ENCODE measurements at places on chromosomes 16 and 17. TPM values are rescaled to one million over a fixed set of nuclear protein-coding genes. Genes with fewer than 3 reads are reported as not detected.

DNA sequence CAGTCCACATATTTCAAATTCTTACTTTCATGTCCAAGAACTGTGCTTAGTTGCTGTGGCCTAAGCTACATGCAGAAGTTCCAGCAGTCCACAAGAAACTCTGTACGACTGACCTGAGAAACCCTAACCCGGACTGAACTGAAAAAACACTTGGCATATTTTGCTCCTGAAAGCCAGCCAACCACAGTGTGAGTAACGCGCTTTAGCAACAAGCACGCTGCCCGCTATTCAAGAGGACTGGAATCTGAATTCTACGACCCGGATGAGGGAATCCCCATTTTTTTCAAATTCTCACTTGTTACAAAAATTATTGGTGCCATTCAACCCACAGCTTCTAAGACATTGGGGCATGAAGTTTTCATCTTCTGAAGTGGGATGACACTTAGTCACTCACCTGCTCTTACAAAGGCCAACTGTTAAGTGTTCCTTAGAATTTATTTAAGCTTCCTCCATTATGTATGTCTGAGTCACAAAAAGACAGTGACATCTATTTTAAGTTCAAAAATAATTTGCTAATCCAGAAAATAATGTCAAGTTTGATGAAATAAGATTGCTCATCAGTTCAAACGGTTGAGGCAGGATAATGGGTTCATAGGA lies 78.7 kb downstream of the CDYL2 start:
- peak; percentile 18 for DNase-seq
- no peak overlapping the region for H3K4me3 ChIP-seq
- H3K27me3 ChIP-seq = no peaks in the 10 kb centered on the region
- H3K36me3 ChIP-seq = no peaks in the 10 kb centered on the region
- no peaks in the 10 kb centered on the region for H3K4me1 ChIP-seq
- H3K27ac ChIP-seq = no peak overlapping the region

EFNB3 gene
- polyA plus RNA-seq = 10.6 TPM

GRCh38 chr17:57275071-57275764 lies 18.9 kb downstream of the MSI2 start:
- H3K36me3 ChIP-seq = no peaks in the 10 kb centered on the region
- H3K27ac ChIP-seq = peak overlapping the region; percentile 55
- H3K4me1 ChIP-seq = peaks cover 24% of the 10 kb centered on the region
- H3K27me3 ChIP-seq = no peaks in the 10 kb centered on the region

DNA sequence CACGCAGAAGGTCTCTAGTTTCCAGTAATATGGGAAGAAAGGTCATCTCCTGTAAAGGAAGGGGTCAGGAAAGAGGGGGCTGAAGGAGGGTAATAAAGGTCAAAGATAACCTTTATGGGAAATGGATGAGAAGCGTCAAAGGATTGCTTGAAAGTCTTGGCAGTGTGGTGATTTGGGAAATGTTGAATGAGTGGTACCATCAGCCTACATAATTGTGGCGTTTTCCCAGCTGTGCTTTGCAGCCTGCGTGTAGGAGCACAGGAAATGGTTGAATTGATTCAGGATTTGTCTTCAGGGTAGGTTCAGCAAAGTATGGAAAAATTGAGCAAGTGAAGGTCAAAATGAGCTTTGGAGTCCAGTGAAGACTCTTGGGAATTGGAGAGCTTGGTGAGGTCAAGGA lies 115.8 kb upstream of the NOL11 start:
- DNase-seq = no peak
- no peaks in the 10 kb centered on the region for H3K4me1 ChIP-seq
- no peaks in the 10 kb centered on the region for H3K36me3 ChIP-seq
- no peak overlapping the region for H3K4me3 ChIP-seq

PDILT gene
- polyA plus RNA-seq = not detected

SLC16A6 gene
- 0.06 TPM for polyA plus RNA-seq

PSMB10 gene
- polyA plus RNA-seq = 48.7 TPM

GRCh38 chr16:3842994-3843393 lies 37.5 kb downstream of the CREBBP start:
- no peaks in the 10 kb centered on the region for H3K27me3 ChIP-seq
- no peak for DNase-seq
- H3K27ac ChIP-seq = peak overlapping the region; percentile 23
- no peak overlapping the region for H3K4me3 ChIP-seq
- H3K36me3 ChIP-seq = no peaks in the 10 kb centered on the region

DNA sequence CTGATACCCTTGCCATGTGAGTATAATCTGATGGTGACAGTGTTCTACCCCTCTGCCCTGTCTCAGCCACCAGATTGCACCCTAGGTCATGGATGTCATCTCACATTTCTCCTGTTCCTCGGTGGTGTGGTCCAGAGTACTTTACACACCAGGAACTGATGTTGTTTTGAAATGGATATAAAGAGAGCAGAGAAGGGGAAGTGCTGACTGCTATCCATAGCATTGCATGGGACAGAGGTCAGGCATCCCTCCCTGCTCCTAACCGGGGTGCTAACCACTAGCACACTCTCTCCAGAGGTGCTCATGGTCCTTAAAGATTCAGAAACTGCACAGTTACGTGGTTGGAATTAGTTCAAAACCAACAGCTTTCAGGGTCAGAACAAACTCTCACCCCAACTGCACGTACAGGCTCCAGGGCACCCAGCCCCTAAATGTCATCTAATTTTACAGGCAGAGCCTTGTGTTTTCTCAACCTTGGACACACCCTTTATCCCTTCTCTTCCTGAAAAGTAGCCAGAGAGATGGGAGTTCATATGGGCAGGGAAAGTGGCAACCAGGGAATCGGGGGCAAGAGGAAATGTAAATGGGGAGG lies 16.3 kb downstream of the TTLL6 start:
- no peaks in the 10 kb centered on the region for H3K27me3 ChIP-seq
- DNase-seq = no peak
- H3K4me1 ChIP-seq = peaks cover 14% of the 10 kb centered on the region
- no peak overlapping the region for H3K27ac ChIP-seq

MMP28 gene
- polyA plus RNA-seq = 10.8 TPM

DNA sequence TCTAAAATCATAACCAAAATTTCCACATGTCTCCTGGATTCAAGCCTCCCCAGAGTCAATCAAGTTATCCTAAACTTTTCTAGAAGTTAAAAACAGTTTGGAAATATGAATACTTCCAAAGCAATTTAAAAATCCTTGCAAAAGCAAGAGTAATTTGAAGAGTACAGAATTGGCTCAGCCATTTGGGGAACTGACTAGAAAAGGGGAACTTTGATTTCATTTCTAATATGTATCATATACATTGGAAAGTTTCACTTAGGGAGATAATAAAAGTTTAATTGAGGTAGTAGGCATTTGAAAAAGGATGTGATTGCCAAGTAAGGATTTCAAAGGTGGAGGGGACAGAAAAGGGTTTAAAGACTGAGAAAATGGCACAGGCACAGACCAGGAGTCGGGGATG lies 9.0 kb upstream of the SLFN12L start:
- no peak for DNase-seq
- no peak overlapping the region for H3K27ac ChIP-seq
- no peaks in the 10 kb centered on the region for H3K4me1 ChIP-seq
- no peaks in the 10 kb centered on the region for H3K36me3 ChIP-seq

GRCh38 chr16:54284319-54284930 lies 2.2 kb downstream of the IRX3 start:
- peak; percentile 66 for DNase-seq
- peaks cover 82% of the 10 kb centered on the region for H3K27me3 ChIP-seq
- H3K36me3 ChIP-seq = no peaks in the 10 kb centered on the region
- peaks cover 42% of the 10 kb centered on the region for H3K4me1 ChIP-seq
- no peak overlapping the region for H3K27ac ChIP-seq
- H3K4me3 ChIP-seq = peak overlapping the region; percentile 24

DNA sequence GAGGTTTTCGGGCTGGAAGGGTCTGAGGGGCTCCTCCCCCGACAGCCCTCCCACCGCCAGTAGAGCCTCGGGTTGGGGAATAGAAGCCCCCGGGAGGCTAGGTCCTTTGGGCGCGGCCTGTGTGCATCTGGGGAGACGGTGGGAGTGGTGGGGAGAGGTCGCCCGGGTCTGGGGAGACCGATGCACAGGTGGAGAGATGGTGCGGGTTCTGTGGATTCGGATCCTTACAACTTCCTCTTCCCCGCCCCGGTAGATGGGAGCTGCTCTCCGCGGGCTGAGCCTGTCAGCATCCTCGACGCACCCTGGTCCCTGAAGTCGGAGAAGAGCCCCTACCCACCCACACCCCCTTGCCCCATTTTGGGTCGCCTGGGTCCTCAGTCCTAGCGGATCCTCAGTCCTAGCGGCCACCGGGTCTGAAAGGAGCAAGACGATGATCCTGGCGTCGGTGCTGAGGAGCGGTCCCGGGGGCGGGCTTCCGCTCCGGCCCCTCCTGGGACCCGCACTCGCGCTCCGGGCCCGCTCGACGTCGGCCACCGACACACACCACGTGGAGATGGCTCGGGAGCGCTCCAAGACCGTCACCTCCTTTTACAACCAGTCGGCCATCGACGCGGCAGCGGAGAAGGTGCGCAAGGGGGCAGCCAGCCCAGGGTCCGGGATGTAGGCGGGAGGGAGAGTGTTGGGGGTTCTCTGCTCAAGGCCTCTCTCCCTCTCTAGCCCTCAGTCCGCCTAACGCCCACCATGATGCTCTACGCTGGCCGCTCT lies 790 bp downstream of the BCKDK start:
- no peaks in the 10 kb centered on the region for H3K27me3 ChIP-seq
- H3K36me3 ChIP-seq = no peaks in the 10 kb centered on the region
- H3K27ac ChIP-seq = peak overlapping the region; percentile 69

- H3K27me3 ChIP-seq = no peaks in the 10 kb centered on the region
- H3K27ac ChIP-seq = no peak overlapping the region
- no peaks in the 10 kb centered on the region for H3K36me3 ChIP-seq
Observed at GRCh38 chr17:39186481-39187002, 10.9 kb downstream of the CACNB1 start.

SYT17 gene
- polyA plus RNA-seq = 7.3 TPM

DNA sequence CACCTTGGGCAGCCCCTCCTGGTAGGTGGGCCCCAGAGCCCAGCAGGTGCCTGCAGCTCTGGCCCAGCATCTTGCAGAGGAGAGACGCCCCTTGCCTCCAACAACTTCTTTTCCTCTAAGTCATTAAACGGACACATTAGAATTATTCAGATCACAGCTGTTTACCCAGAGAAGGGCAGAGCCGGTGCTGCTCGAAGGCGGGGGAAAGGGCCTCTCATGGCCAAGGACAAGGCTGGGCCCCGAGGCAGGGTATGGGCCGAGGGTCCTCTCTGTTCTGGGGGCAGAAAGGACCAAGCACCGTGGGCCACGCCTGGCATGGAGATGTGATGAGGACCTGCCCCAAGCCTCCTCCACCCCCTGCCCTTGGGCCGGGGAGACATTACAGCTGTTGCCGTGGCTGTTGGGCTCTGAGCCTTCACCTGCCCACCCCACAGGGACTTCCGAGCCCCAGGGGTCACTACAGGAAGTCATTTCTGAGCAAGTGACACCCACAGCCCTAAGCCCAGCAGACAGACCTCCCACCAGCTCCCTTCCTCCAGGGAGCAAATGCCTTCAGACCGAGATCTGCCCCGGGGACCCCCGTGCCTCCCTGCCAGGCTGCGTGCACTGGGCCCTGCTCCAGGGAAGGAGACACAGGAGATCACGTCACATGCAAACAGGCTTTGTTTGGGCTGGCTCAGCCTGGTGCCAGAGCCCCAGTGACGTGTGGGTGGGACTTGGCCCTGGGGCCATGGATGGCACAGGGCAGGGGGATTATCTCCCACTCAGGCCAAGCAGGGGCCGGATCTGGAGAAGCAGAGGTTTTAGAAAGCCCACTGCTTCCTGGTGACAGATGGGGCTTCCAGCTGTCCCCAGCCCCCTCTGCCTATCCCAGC lies 699 bp upstream of the PVALEF start:
- no peaks in the 10 kb centered on the region for H3K27me3 ChIP-seq
- H3K27ac ChIP-seq = peak overlapping the region; percentile 79
- no peaks in the 10 kb centered on the region for H3K36me3 ChIP-seq
- no peak overlapping the region for H3K4me3 ChIP-seq
- peaks cover 20% of the 10 kb centered on the region for H3K4me1 ChIP-seq

GRCh38 chr16:398561-399339 lies 1.8 kb downstream of the NME4 start:
- peak overlapping the region; percentile 85 for H3K27ac ChIP-seq
- no peaks in the 10 kb centered on the region for H3K36me3 ChIP-seq
- no peak overlapping the region for H3K4me3 ChIP-seq
- no peak for DNase-seq

DNA sequence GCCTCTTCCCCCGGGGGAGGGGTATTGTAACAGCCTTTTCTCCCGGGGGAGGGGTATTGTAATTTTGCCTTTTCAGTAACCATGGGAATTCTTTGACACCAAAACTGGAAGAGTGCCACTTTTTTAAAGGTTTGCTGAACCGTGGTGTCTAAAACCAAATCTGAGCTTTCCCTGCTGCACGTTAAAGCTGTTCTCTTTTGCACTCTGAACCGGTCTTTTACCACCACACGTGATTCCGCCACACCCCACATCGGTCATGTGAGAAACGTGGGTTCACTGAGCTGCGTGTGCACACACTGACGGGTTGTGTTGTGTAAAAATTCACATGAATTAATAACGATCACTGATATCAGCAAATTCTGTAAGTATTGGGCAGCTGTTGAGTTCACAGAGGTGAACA lies 9.2 kb upstream of the ACSF3 start:
- no peaks in the 10 kb centered on the region for H3K4me1 ChIP-seq
- H3K27ac ChIP-seq = no peak overlapping the region
- no peak for DNase-seq
- H3K4me3 ChIP-seq = no peak overlapping the region
- no peaks in the 10 kb centered on the region for H3K36me3 ChIP-seq

KRT12 gene
- polyA plus RNA-seq = not detected

DNA sequence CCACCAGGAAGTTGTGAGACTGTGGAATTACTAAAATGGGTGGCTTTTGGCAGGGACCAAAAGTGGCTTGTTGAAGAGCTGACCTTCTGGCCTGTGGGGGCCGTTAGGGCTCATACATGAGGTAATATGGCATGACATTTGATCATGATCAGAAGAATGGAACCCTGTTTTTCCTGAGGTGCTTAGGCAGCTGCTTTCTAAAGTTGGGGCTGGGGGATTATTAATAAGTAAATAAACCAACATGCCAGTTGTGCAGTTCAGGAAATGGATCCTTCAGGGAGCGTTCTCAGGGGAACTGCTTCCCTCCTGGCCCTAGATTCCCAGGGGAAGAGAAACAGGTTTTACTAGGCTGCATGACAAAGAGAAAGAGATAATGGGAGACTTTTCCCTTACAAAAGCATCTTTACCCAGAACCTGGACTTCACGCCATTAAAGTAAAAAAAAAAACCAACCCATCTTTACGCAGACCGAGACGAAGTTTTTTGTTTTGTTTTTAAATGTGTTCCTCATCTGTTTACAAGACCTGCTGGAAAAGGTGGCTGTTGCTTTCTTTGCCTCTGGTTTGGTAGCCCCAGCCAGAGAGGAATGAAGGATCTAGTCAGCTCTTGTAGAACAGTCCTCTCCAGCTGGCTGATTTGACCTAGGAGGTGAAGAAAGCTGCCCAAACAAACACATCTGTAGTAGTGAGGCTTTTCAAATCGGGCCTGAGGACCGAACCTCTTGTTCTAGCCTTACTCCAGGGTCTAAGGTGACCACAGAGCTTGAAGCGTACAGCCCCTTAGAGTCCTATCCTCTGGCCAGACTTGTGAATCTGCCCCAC lies 22.7 kb downstream of the YPEL2 start:
- no peaks in the 10 kb centered on the region for H3K4me1 ChIP-seq
- no peaks in the 10 kb centered on the region for H3K36me3 ChIP-seq
- H3K4me3 ChIP-seq = no peak overlapping the region
- peak overlapping the region; percentile 13 for H3K27ac ChIP-seq
